Umbilical cord (tissue), 2 donors: ENCODE measurements at places on chromosomes 6 and 20. TPM values are rescaled to one million over a fixed set of nuclear protein-coding genes. Genes with fewer than 3 reads are reported as not detected.

- no peak for DNase-seq
Measured at GRCh38 chr6:110020888-110021287, 42.8 kb downstream of the GPR6 start.

DNA sequence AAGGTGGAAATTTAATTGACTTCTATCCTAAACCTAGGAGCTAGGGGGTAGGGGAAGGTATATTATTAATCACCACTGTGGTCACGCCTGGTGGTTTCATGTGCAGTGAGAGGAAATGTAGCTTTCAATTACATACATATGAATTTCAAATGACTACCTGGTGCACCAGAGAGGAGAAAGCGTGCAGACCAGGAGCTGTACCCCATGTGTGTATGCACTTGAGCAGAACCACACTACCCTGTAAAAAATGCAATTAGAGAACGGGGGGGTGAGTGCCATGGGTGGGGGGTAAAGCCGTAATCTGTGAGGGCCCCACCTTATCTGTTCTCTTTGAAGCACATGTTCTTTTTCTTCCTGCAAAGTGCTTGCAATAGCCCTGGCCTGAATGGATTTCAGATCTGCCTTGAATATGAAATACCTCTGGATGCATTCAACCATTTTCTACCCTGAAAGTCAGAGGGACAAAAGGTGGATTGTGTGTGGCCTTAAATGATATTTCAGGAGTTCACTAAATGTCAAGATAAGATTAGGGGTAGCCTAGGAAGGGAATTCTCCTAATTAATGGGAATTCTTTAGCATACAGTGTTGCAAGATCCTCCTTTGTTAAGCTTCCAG lies 30.9 kb upstream of the EDN3 start:
- no peak for DNase-seq

DNA sequence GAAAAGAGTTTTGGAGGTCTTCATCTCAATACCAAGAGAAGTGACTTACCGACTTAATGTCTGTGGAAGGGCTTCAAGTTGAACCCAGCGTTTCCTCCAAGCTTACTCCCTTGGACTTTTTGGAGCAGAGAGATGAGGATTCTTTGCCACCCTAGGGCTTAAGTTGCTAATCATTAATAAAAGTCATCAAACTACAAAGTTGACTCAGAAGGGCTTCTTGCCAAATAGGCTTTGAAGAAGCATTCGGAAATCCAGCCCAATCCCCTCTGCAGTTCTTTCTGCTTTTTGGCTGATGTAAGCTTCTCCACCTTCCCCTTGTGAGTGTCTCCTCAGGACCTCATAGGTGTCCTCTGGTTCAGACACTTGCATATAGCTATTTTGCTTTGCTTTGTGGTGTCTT lies at the start of gene SLC17A3:
SLC17A3 (minus strand) TSS at position 126 of the 400 bp plus-strand sequence. CDS start 5,856 bp downstream, outside the sequence.
- no peak for DNase-seq

VGLL2 gene
- not detected for total RNA-seq

GRM1 gene
- total RNA-seq: 1.9 TPM
